ENCODE measurements at places on chromosomes 1 and 21.

- no peak for DNase-seq
Measured at GRCh38 chr1:12186679-12186985, 19.8 kb downstream of the TNFRSF1B start.

- DNase-seq, result no peak
Measured at GRCh38 chr1:85936057-85936456, 220.5 kb downstream of the COL24A1 start.

DNA sequence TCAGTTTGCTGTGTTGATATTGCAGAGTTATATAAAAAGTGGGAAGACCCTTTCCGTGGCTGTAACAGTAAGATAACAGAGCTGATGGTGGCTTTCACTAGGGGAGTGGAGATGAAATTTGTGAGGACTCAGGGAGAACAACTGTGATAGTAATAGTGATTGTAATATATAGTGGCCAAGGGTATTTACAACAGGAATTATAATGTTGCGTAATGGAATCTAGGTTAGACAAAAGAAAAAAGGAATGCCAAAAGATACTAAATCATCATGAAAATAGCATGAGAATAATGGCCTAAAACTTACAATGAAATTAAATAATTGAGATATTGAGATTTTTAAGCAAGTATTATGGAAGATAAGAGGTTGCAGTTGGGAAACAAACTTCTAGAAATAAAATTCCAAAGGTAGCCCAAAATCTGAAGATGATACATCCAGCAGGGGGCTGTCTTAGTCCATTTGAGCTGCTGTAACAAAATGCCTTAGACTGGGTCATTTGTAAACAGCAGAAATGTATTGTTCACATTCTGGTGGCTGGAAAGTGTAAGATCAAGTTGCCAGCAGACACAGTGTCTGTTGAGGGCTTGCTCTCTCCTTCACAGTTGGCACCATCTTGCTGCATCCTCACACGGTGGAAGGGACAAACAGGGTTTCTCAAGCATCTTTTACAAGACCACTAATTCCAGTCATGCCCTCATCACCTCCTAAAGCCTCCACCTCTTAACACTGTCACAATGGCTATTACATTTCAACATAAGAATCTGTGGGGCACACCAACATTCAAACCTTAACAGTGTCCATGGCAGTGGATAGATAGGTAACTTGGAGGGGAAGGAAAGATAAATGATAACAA lies 711.2 kb downstream of the MRPL39 start:
- DNase-seq, result peak; percentile 52

- peak; percentile 18 for DNase-seq
Measured at GRCh38 chr1:18542351-18542750, 61.6 kb downstream of the KLHDC7A start.

DNA sequence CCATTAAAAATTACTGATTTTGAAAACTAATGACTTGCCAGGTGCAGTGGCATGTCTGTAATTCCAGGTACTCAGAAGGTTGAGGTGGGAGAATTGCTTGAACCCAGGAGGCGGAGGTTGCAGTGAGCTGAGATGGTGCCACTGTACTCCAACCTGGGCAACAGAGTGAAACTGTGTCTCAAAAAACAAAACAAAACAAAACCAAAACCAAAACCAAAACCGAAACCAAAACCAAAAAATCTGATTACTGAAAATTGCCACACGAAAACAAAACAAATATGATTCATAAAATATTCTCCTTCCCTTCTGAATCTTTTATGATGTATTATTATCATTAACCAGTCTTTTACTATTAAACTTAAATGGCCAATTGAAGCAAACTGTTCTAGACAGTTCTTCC lies 74.1 kb downstream of the SERINC2 start:
- no peak for DNase-seq

GRCh38 chr1:185895208-185895900 lies 161.2 kb downstream of the HMCN1 start:
- no peak for DNase-seq

GRCh38 chr1:60974524-60975372 lies 107.6 kb upstream of the NFIA start:
- peak; percentile 58 for DNase-seq

GRCh38 chr21:42569732-42570301 lies 56.2 kb downstream of the SLC37A1 start:
- no peak for DNase-seq

DNA sequence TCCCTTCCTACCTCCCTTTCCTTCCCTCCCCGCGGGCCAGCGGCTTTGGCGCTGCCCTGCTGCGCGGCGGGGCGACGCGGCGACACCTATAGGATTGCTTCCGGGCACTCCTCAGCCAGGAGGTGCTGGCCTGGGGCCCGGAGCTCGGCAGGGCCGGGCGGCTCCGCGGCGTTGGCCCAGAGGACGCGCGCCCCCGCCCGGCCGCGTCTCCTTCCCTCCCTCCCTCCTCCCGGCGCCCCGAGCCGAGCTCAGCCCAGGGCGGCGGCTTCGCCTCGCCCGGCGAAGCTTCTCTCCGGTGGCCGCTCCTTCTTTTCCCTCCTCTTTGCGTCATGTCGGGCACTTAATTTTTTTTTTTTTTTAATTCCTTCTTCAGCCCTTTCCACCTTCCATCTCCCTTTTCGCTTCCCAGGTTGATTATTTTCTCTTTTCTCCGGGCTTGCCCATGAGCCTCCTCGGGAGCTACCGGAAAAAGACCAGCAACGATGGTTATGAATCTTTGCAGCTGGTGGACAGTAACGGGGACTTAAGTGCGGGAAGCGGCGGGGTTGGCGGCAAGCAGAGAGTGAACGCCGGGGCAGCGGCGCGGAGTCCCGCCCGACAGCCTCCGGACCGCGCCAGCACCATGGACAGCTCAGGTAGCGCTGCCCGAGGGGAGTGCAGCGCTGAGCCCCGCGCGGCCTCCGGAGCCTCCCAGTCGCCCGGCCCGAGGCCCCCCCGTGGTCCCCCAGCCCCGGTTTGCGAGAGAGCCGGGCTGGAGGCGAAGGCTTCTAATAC lies at the start of gene DNAJC6:
Gene DNAJC6 (plus strand): TSS at position 240 of the 774 bp plus-strand sequence. CDS start 203 bp downstream, at position 443.
- DNase-seq, result peak; percentile 94

DNA sequence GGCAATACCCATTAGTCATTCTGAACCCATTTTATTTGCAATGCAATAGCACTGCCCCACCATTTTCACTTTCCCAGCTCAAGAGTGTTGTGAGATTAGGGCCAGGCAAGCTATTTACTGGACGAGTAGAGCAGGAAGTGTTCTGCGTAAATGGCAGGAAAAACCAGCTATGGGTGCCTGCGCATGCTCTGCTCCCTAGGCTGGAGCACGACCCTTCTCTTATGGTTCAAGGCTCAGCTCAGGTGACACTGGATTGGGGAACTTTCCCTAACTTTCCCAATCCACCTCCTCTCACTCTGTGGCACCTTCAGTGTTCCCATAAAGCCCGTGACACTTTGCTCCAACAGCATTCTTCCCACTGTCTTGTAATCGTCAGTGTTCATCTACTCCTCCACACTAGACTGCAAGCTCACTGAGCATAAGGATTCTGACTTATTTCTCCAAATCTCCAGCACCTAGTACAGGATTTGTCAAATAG lies 3.6 kb upstream of the MAN1A2 start:
- no peak for DNase-seq

GRCh38 chr1:93816970-93817678 lies 61.9 kb downstream of the DNTTIP2 start:
- DNase-seq, result peak; percentile 20

- DNase-seq, result no peak
Measured at GRCh38 chr1:151815716-151816327, 10.6 kb upstream of the LINGO4 start.

DNA sequence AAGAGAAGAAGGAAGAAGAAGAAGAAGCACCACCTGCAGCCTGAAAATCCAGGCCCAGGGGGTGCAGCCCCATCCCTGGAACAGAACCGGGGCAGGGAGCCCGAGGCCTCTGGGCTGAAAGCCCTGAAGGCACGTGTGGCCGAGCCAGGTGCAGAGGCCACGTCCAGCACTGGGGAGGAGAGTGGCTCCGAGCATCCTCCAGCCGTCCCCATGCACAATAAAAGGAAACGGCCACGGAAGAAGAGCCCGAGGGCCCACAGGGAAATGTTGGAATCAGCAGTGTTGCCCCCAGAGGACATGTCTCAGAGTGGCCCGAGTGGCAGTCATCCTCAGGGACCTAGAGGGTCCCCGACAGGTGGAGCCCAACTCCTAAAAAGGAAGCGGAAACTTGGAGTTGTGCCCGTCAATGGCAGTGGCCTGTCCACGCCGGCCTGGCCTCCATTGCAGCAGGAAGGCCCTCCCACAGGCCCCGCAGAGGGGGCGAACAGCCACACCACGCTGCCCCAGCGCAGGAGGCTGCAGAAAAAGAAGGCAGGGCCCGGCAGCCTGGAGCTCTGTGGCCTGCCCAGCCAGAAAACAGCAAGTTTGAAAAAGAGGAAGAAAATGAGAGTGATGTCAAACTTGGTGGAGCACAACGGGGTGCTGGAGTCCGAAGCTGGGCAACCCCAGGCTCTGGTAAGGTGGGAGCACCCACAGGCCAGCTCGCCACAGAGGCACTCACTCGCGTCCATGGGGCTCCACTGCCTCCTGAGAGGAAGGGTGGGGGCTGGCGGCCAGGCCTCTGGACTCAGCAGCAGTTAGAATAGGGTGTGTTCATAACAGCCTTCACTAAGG lies 28.4 kb downstream of the RRP1B start:
- no peak for DNase-seq

- no peak for DNase-seq
Measured at GRCh38 chr1:51070011-51070410, 32.0 kb upstream of the C1orf185 start.

GRCh38 chr1:206455666-206456344 lies 14.5 kb upstream of the IKBKE start:
- DNase-seq, result peak; percentile 100

DNA sequence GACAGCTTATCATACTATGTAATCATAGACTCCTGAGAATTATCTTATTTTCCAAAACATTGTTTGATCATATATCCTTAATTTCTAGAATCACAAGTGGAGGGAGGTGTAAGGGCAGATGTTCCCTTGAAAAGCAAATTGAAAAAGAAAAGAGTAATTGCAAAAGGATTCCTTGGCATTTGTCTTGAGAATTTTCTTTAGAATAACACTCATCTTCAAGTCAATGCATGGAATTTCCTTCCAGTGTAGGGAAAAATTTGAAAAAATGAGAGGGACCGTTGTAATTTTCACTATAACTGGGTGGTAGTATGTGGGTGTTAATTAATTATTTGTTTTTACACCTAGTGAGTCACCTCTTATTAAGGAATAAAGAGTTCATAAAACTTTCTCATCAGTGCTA lies 724.6 kb upstream of the ADAMTS5 start:
- no peak for DNase-seq

- peak; percentile 99 for DNase-seq
Measured at GRCh38 chr1:45583264-45583665, 576 bp upstream of the NASP start.

GRCh38 chr1:230863449-230863848 lies 4.9 kb downstream of the C1orf198 start:
- DNase-seq, result no peak

DNA sequence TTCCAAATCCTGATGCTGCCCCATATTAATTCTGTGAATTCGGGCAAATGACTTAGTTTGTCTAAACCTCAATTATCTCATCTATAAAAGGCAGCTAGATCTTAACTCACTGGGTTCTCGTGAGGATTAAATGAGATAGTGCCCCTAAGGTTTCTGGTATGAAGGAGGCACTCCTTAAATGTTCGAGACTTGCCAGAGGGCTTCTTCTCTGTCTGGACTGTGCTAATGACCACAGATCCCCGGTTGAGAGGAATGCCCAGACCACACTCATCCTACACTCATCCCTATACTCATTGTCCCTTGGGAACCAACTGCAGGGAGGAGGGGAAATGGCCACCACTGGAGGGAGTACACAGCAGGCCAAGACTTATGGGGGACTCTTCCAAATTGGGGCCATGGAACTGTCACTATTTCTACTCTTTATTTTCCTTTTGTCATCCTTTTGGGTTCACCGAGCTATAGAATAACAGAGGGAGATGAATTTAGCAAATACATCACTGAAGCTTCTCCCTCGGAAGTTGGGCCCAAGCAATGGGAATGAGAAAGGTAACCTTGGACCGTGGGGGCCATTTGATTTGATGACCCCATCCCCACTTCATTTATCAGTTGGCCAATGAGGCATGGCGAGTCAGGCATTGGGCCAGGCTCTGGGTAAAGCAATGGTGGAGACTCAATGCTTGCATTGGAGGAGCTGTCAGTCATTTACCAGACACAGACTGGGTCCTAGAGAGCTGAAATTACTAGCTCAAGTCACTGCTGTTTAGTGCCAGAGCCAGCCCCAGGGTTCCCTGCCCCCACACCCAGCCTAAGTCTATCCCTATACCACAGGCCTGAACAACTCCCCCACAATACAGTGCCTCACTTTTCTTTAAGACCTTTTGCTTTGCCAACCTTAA lies 5.1 kb downstream of the ATF3 start:
- DNase-seq, result no peak

DNA sequence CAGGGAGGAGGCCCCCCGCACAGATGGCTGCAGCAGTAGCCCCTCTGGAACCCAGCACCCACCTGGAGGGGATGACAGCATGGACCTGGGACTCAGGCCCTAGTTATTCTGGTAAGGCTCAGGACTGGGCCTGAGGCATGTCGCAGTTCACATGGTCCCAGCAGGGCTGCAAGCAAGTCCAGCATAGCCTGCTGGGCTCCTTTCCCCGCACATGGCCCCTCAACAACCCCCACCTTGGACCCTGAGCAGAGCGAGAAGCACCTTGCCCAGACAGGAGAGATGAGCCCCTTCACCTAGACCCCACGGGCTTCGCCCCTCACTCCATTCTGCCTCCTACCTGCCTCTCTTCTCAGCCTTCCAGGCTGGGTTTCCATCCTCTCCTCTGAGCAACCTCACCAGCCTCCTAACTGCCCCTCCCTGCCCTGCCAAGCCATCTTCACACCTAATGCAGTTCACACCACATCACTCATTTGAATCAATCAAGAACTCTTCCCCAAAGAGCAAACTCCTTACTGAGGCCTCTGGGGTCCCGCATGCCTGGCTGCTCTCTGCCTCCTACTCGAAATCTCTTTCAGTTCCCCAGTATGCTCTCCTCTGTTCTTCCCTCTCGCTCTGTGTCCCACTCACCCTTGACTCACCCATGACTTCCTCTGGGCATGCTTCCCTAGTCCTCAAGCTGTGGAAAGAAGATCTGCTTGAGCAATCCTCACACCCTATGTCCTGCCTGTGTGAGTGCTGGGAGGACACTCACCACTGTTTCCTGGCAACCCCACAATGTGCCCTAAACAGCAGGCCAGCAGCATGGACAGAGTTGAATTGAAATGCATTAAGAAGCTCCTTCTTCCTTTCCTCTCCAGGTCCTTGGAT lies 9.4 kb upstream of the THEMIS2 start:
- DNase-seq, result no peak

- no peak for DNase-seq
Measured at GRCh38 chr1:70979313-70979712, 68.3 kb downstream of the PTGER3 start.

- DNase-seq, result no peak
Measured at GRCh38 chr1:9167638-9168037, 38.7 kb upstream of the GPR157 start.
